ENCODE measurements at places on chromosomes 12 and 14. TPM values are rescaled to one million over a fixed set of nuclear protein-coding genes. Genes with fewer than 3 reads are reported as not detected.
A peak's percentile ranks its signal among the peaks of the same experiment; 100 is the strongest.

ATL1 gene
- 8.4 TPM for total RNA-seq

DNA sequence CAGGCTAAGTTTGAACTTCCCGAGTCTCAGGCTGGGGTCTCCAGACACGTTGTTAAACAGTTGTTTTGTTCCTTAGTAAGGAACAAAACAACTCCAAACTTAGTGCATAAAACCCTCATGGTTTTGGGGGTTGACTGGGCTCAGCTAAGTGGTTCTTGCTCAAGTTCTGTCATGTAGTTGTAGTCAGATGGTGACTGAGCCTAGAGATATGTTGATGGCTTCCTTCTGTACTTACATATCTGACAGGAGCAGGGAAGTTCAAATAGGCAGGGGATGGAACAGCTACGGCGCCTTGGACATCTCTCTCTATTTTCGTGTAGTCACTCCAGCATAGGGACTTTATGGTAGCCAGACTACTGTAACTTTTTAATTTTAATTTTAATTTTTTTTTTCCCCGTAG lies 45.7 kb downstream of the SPATS2 start:
- DNase-seq: no peak

DNA sequence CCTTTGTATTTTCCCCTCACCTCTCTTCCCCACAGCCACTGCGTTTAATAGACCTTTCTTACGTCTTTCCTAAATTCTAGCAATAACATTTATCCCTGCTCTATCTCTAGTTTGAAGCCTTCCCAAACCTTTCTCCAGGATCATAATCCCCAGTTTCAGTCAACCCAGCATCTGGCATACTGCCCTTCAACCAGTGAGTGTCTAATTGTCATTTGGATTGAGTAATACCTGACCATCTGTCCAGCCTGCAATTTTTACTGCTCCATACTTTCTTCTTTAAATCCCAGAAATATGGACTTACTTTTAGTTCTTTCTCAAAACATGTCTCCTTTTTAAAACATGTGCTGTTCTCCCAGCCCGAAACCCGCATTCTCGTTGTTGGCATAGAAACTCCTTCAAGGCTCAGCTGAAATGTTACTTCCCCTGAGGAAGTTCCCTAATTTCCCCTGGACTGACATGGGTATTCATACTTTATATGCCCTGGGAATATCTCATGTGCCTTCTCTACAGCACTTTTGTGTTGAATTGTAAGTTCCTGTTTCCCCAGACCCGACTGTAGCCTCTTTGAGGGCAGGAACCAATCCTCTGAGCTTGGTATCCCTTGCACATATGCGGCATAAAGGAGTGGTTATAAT lies 65.1 kb upstream of the ETV6 start:
- no peak for DNase-seq

DNA sequence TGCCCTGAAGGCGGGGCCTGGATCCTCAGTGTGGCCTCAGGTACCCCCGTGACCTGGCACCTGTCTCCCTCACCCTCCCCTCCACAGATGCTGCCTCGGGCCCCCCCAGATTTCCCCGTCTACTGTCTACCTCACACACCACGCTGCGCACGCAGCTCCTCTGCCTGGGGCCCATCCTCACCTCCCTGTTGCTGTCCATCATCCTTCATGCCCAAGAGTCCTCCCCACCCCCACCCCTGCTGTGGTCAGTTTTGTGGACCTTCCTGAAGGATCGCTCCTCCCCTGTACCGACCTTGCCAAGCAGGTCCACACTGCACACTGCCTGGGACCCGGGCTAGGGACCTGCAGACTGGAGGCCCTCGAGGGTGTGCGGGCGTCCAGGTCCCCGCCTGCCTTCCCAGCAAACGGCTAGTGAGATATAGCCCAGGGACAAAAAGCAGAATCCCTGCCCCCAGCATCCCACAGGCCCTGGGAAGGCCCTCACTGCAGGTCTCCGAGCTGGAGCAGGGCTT lies 197.4 kb upstream of the DIO3 start:
- no peak for DNase-seq

NUDT4 gene
- total RNA-seq: 56.8 TPM

DNA sequence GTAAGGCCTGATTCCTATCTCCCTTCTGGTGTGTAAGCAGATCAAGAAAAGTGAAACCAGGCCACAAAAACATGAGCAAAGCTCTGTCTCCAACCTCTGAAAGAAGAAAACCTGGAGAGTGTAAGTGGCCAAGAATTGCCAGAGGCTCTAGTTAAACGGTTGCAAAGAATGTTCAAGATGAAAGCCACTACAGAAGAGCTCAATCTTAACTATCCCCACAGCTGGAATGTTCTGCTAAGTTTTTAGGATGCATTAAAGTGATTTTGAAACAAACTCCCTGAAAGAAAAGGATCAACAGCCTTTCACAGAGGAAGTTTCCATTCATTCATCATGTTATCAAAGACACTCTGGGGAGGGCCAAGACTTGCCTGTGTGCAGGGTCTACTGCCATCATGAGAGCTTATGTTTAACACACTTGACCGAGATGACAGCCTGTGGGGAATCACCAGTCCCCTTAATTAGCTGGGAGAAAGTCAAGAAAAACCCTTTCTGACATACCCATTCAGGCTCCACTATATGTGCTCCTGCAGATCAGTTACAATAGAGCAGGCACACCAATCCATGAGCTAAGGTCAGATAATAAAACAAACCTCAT lies 128.0 kb upstream of the OVCH1 start:
- DNase-seq: no peak

DNA sequence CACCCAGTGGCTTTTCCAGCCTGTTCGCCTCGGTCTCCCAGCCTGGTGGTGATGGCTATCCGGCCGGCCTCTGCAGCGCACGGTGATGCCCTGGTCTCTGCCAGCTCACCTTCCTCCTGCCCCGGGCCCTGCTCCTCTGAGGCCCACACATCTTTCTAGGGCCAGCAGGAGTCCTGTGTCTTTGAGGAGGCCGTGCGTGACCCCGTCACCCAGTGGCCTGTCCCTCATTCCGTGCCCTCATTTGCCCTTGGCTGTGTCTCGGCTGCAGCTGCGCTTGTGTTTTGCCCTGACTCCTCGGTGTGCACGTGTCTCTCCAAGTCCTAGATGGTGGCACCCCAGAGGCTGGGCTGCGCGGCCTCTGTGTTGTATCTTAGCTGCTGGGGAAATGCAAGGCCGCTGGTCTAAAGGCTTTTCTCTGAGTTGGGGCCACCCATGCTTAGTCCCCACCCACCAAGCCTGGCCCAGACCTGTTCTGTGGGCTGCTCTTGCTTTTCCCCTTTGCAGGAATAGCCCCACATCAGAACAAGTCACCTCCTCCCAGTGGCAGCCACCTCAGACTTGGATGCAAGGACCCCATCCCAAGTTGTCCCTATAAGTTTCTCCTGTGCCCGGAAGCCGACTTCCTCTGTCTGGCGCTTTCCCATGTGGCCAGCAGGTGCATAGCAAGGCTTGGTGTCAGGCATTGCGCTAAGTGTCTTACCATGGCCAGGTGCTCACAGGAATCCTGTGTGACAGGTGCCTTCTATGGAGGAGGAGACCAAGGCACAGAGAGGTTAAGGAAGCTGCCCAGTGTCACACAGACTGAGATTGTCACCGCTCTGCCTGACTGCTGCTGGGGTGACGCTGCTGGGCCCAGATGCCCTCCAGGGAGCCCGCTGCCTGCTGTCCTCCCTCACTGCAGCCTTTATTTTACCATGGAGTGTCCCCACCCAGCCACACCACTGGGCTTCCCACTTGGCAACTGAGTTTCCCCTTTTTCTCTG lies 64.5 kb downstream of the TSPAN9 start:
- DNase-seq: no peak

DLGAP5 gene
- 0.97 TPM for total RNA-seq

DNA sequence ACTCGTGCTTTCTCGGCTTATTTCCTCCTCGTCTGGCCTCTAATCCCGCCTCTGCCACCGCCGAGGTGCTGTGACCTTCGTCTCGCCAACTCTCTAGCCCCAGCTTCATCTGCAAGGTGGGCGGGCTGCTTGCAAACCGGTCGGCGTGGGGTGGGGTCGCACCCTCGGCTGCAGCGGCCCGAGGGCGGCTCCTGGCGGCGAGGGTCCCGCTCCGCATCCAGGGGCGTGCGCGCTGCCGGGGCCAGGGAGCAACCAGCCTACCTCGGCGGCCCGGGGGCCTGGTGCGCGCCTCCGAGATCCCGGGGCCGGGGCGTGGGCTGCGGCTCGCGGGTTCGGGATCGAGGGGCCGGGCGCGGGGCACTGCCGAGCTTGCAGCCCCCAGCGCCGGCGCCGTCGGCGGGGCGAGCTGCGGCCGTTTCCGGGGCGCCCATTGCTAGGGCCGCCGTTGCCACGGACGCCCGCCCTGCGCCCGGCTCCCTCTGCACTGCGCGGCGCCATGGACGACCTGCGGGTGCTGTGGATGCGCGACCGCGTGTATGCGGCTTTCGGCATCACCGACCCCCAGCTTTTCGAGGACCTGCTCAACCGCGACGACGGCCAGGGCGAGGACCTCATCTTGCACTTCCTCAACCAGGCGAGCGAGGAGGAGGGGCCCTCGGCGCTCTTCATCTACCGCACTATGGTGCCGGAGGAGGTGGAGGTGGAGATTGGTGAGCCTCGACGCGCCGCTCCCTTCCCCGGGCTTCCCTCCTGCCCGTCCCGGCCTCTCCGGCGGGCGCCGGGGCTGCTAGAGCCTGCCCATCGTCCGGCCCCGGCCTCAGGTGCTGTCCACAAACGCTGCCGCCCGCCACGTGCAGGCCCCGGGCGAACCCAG lies at the start of gene DNAH10:
TSS of gene DNAH10 (plus strand) at position 461 of the 874 bp plus-strand sequence. CDS start at position 497, 36 bp downstream.
- DNase-seq: peak; percentile 62

DNA sequence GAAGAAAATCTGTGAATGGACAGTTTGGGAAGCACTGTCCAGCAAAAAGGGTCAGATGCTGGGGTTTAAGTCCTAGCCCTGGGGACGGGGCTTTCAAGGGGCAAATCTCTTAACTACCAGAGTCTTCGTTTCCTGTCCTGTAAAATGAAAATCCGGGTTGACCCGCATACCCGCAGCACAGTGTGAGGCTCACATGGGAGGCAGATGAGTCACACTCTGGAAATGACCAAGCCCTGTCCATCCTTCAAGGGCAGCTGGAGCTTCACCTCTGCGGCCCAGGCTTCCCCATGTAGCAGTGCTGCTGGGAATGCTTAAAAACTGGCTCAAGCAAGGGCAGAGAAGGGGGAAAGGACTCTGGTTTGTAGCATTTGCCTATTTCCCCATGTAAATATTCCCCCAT lies 19.0 kb downstream of the FAM181A start:
- no peak for DNase-seq

DNA sequence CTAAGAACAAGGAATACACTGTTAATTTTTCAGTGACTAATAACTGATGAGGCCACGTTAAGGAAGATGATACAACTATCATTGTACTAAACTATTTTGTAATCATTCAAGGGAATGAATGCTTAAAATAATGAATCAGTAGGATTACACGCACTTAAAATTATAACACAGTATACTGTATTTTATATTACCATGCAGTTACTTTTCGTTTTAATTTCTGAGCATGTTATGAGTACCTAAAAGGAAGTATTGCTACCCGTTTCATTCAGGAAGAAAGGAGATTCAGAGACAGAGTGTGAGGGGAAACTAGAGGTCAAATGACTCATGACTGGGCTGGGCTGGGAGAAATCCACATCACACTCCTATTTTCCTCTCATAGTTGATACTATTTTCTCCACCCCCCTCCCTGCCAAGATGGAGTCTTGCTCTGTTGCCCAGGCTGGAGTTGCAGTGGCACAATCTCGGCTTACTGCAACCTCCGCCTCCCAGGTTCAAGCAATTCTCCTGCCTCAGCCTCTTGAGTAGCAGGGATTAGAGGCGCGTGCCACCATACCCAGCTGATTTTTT lies 202.0 kb downstream of the PPM1H start:
- no peak for DNase-seq

SPTB gene
- 2.5 TPM for total RNA-seq

- no peak for DNase-seq
Measured at GRCh38 chr14:77221241-77221871, 39.8 kb downstream of the TMEM63C start.

- DNase-seq: no peak
Measured at GRCh38 chr12:102757882-102758226, 159.2 kb downstream of the PAH start.

- no peak for DNase-seq
Measured at GRCh38 chr12:95096852-95097251, 23.4 kb upstream of the NR2C1 start.

GRCh38 chr12:107610021-107610859 lies 75.4 kb upstream of the PWP1 start:
- DNase-seq: no peak

ASB2 gene
- total RNA-seq: 2.4 TPM

DNA sequence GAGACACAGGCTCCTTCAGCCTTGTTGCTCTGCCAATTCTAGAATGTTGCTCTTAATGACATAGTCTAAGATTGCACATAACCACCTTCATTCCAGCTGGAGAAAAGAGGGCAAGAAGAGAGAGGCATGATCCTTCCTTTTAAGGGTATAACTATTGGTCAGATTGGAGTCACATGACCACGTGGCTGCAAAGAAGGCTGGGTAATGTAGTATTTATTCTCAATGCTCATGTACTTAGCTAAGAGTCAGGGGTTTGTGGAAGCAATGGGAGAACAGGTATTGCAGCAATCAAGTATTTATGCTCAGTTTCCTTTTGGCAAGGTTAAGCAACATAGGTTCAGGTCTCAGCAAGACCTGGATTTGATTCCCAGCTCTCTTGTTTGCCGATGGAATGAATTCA lies 298.8 kb upstream of the TBX3 start:
- DNase-seq: no peak

- DNase-seq: no peak
Measured at GRCh38 chr14:32332415-32333316, 3.6 kb downstream of the AKAP6 start.

- no peak for DNase-seq
Measured at GRCh38 chr14:71472356-71473340, 459.6 kb upstream of the RGS6 start.

GRCh38 chr14:74524076-74524811 lies 30.7 kb downstream of the ISCA2 start:
- DNase-seq: no peak

MAP1LC3B2 gene
- 1.9 TPM for total RNA-seq

RNASE2 gene
- total RNA-seq: 6.0 TPM

GPR162 gene
- total RNA-seq: 21.5 TPM

DNA sequence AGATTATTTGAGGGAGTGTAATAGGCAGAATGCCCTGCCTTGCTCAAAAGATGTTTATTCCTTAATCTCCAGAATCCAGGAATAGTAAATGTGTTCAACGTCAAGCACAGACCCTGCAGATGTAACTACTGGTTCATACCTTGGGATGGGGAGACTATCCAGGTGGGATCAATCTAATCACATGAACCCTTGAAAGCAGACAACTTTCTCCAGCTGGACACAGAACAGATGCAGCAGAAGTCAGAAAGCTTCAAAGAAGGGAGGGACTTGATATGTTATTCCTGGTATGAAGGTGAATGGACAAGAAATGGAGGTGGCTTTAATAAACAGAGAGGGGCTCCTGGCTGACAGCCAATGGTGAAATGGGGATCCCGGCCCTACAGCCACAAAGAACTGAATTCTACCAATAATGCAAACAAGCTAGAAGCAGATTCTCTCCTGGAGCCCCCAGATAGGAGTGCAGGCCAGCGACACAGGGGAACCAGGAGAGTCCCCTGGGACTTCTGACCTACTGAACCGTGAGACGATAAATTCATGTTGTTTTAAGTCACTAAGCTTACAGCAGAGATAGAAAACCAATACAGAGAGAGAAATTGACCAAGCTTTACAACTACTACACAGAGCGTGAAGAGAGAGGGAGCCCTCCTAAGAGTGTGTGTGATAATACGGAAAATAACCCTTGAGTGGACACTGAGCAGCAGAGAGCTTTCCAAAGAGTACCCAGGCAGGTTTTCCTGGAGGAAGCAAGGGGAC lies 133.5 kb upstream of the TMEM132C start:
- DNase-seq: no peak

GRCh38 chr12:82931349-82932116 lies 244.8 kb downstream of the TMTC2 start:
- no peak for DNase-seq
